ENCODE measurements at places on chromosomes 2 and 18. TPM values are rescaled to one million over a fixed set of nuclear protein-coding genes. Genes with fewer than 3 reads are reported as not detected.

The UGT1A5 gene
- not detected for total RNA-seq

The TNFRSF11A gene
- 1.2 TPM for total RNA-seq

DNA sequence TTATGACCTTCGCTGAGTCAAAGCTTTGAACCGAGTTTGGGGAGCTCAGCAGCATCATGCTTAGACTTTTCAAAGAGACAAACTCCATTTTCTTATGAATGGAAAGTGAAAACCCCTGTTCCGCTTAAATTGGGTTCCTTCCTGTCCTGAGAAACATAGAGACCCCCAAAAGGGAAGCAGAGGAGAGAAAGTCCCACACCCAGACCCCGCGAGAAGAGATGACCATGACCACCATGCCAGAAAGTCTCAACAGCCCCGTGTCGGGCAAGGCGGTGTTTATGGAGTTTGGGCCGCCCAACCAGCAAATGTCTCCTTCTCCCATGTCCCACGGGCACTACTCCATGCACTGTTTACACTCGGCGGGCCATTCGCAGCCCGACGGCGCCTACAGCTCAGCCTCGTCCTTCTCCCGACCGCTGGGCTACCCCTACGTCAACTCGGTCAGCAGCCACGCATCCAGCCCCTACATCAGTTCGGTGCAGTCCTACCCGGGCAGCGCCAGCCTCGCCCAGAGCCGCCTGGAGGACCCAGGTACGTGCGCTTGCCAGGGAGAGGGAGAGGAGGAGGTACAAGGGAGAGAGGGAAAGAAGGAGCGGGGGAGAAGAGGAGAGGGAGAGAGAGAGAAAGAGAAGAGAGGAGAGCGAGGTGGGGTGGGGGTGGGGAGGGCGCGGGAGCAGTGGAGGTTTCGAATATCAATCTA lies at the start of gene DLX1:
Gene DLX1 (plus strand): TSS at position 48 of the 700 bp plus-strand sequence. CDS start 171 bp downstream, at position 219.
- peak; percentile 77 for DNase-seq

- DNase-seq: peak; percentile 53
These were observed 153.7 kb downstream of the TGIF1 start for GRCh38 chr18:3603421-3604234.

GRCh38 chr2:227623226-227623625 lies 5.9 kb downstream of the SCYGR4 start:
- DNase-seq: no peak

GRCh38 chr2:237638176-237638575 lies 10.8 kb downstream of the LRRFIP1 start:
- DNase-seq: no peak

DNA sequence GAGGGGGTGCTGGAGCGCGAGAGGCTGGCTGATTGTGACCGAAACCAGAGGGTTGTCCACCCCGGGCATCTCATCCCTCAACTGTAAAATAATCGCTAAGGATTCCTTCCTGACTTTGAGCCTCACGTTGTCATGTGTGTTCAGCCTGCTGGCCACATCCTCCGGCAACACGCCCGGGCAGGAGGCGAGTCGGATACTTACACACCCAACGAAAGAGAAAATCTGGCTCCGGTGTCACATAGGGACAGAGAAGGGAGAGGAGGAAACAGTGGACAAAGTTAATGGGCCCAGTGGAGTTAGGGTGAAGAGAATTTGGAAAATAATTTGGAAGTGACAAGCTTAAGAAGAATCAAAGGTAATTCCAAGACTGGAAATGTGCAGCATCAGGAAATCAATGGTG lies 2.4 kb downstream of the TLX2 start:
- no peak for DNase-seq

Measured in H7 (cell line).